ENCODE measurements at places on chromosomes 1 and 21.
A peak's percentile ranks its signal among the peaks of the same experiment; 100 is the strongest.

GRCh38 chr1:8472668-8473067 is 154.8 kb downstream of the SLC45A1 start:
- peak; percentile 36 for DNase-seq

DNA sequence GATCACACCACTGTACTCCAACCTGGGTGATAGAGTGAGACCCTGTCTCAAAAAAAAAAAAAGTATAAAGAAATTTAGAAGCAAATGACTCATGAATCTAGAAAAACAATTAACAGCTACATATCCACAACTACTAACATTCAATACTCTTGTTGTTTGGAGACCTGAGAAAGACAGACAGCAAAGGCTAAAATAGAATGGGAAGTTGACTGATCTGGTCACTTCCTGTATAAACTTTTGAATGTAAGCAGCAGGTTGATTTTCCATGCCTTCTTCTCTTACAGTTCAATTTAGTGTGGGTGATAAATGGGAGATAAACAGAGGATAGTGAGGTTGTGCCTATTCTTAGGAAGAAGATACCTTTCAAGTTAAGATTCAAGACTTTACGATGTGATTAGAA is 85.2 kb downstream of the TGFB2 start:
- no peak for DNase-seq

- no peak for DNase-seq
Observed at GRCh38 chr1:229440851-229441537, 7.1 kb upstream of the ACTA1 start.

GRCh38 chr21:41428311-41428710 is 2.3 kb downstream of the MX1 start:
- no peak for DNase-seq

- no peak for DNase-seq
Observed at GRCh38 chr1:115718011-115718754, 50.3 kb downstream of the CASQ2 start.

- no peak for DNase-seq
Observed at GRCh38 chr21:35171385-35171784, 122.3 kb upstream of the RUNX1 start.

- DNase-seq, result no peak
Observed at GRCh38 chr21:36929622-36930021, 36.8 kb downstream of the HLCS start.

DNA sequence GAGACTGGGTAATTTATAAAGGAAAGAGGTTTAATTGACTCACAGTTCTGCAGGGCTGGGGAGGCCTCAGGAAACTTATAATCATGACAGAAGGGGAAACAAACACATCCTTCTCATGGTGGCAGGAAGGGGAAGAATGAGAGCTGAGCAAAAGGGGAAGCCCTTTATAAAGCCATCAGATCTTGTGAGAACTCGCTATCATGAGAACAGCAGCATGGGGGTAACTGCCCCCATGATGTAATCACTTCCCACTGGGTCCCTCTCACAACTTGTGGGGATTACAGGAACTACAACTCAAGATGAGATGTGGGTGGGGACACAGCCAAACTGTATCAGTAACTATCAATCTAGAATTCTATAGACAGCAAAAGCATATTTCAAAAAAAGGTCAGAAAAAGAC is 64.7 kb upstream of the ACTRT2 start:
- DNase-seq, result peak; percentile 9

GRCh38 chr1:244835276-244836134 is at the start of gene COX20:
COX20 (plus strand) TSS chr1:244835658; CDS start chr1:244835715, 57 bp downstream.
- DNase-seq, result peak; percentile 93

DNA sequence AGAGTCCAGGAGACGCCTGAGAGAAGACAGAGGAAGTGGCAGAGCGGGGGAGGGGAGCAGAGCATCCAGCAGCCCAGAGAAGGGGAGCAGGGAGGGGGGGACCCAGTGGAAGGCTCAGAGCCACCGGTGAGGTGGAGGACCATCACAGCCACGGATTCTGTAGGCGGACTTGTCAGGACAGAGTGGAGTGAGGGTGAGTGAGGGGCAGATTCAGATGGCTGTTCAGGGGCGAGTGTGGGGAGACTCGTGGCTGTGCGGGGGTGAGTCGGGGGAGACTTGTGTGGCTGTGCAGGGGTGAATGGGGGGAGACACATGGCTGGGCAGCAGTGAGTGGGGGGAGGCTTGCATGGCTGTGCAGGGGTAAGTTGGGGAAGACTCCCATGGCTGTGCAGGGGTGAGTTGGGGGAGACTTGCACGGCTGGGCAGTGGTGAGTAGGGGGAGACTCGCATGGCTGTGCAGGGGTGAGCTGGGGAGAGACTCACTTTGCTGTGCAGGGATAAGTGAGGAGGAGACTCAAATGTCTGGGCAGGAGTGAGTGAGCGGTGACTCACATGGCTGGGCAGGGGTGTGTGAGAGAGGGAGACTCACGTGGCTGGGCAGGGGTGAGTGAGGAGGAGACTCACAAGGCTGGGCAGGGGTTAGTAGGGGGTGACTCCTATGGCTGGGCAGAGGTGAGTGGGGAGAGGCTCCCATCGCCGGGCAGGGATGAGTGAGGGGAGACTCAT is 56.8 kb upstream of the ABCG1 start:
- no peak for DNase-seq

DNA sequence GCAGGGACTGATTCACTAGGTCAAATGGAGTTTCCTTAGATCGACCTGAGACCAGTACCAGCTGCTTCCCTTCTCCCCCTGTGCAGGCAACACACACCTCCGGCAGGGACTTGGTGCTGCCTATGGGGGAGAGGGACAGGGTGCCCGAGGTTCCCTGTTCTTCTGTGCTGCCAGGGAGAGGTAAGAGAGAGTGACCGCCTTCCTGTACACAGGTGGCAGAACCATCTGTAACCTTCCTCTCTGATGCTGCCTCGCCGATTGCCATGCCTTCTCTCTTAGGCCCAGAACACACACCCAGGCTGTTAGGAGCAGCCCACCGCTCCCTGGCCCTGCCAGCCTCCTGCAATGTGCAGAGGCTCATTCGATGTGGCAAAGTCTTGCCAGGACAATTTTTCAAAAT is 9.3 kb downstream of the MYOC start:
- no peak for DNase-seq

GRCh38 chr21:30256100-30256499 is 26.6 kb downstream of the KRTAP24-1 start:
- no peak for DNase-seq

DNA sequence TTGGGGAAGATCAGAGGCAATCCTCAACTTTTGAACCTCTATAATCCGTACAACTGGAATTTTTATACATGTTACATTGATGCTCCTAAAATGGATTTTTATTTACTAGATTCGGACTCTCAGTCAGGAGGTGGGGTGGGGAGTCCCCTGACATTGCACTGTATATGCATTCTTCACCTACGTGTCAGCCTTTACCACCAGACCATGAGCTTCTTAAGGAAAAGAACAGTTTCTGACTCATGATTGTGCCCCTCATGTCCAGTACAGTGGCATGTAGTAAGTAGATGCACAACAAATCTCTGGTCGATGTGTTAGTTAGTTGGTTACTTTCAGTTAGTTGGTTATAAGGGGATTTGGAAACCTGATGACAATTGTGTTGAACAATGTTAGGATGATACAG is 15.4 kb downstream of the LPAR3 start:
- no peak for DNase-seq

- DNase-seq, result no peak
Observed at GRCh38 chr1:187685333-187685732, 856.6 kb downstream of the PLA2G4A start.

GRCh38 chr1:192488058-192488457 is 87.5 kb upstream of the RGS1 start:
- DNase-seq, result no peak

DNA sequence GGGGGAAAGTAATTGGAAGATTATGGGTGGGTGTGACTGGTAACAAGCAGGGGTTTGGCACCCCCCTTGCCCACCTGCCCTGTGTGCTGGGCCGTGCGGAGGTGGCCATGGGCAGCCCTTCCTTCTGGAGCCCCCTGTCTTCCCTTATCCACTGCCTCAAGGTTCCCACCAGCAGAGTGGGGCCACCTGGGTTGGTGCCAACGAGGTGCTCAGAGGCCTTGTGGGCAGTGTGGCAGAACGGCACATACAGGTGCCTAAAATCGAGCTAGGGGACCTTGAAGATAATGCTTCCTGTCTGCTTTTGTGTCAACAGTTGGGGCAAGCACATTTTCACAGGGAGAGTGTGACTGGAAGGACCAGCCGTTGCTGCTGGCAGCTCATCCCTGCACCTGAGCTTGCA is 161.8 kb downstream of the PCBP3 start:
- DNase-seq, result no peak

DNA sequence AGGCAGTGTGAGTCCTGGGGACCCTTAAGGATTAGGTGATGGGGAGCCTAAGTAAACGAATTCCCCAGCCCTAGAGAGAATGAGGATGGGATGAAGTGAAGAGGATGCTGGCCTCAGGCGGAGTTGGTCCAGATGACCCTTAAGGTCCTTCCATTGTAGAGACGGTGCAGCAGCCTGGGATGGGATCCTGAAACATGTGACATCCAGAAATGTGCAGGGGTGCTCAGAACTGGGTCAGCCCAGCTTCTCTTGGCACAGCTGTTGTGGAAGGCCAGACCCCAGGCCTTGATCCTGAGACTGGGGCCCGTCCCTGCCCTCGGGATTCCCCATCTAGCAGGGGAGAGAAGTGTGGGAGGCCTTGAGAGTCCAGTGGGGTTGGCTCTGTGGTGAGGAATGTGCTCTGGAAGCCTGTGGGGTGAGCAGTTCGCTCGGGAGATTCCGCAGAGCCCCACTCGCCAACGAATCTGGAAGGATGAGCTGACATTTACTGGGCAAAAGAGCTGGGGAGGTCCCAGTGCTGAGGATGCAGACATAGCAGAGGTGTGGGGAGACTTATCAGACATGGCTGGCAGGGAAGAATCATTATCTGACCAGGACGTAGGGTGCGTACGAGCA is 28.1 kb downstream of the A3GALT2 start:
- DNase-seq, result no peak

- no peak for DNase-seq
Observed at GRCh38 chr21:32533053-32533452, 52.3 kb downstream of the TCP10L start.

DNA sequence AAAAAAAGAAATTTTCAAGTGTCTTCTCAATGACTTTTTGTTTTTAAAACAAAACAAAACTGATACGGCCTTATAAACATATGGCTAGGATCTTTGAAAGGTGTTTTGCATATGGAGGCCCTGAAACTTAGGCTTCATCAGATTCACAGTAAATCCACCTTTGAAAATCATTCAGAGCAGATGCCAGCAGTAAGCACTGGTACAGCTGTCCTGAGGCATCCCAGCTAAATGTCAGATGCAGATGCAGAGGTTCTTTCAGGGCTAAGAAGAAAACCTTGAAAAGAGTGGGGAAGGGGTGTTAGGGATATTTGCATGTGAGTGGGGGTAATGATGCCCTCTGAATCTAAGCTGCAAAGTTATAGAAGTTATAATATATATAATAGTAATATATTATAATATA is 56.2 kb upstream of the GNG12 start:
- no peak for DNase-seq

- no peak for DNase-seq
Observed at GRCh38 chr1:224526771-224527170, 89.3 kb upstream of the CNIH3 start.

DNA sequence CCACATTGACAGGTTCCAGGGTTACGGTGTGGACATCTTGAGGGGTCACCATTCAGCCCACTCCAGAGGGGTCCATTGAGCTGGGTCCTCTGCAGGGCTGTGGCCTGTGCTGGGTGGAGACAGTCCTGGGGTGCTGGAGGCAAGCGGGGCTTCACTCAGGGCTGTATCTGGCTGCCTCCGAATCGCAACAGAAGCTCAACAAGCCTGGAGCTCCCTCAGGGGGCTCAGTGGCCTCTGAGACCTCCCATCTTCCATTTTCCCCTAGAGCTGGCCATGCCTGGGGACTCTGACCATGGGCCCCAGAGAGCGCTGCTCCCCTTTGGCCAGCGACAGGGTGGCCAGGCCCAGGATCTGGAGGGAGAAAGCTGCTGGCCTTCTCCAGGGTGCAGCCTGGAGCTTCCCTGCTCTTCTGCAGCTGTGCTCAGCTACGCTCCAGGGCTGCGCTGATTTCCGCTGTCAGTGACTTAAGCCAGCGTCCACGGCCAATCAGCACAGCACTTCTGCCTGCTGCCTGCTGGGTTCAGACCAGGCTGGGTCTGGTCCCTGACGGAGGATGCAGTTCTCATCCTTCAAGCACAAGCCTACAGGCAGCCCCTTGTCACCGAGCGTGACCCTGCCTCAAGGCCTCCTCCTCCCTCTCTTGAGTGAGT is 45.0 kb upstream of the ADARB1 start:
- no peak for DNase-seq

All from naive B cell (primary cell).